ENCODE measurements at places on chromosomes 3 and 15. TPM values are rescaled to one million over a fixed set of nuclear protein-coding genes. Genes with fewer than 3 reads are reported as not detected.

GRCh38 chr3:12999147-13000140 lies 73.8 kb downstream of the IQSEC1 start:
- DNase-seq: no peak

Gene SLC38A3
- 1.1 TPM for total RNA-seq

- DNase-seq: peak; percentile 40
Measured at GRCh38 chr3:43378066-43378935, 92.0 kb downstream of the SNRK start.

DNA sequence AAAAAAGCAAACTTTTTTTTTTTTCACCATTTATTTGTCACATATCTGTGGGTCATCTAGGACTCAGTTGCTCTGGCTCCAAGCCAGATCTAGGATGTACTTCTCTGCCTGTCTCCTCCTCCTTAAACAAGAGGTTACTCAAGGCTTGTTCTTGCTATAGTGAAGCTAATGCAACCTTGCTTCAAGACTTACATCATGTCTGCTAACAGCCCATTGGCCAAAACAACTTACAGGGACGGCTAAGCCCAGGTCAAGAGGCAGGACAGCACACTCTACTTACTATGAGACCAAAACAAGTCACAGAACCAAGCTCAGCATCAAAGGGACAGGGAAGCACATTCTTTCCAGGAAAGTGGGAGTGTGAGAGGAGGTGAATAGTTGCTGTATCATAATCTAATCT lies 123.8 kb upstream of the BNIP2 start:
- no peak for DNase-seq

DNA sequence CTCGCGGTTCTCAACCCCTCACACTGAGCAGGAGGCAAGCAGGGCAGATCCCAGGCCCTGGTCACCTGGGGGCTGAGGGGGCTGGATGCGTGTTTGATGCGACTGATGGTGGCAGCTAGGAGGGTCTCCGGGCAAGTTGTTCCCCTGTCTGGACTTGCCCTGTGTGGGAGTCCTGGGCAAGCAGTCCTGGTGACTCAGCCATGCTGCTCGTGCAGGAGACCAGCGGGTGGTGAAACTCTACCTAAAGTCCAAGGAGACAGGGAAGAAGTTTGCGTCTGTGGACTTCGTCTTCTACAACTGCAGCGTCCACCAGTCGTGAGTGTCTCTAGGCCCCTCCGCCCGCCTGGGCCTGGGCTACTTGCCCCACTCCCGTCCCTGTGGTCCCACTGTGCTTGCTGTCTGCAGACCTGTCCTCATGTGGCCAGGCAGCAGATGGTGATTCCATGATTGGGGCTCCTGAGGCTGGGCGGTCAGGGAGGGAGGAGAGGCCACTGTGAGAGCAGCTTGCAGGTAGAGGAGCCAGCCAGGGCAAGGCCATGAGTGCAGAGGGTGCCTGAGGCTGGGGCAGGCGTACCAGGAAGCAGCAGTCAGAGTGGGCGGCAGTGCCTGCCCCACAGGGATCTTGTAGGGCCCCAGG lies 23.1 kb downstream of the PLXNA1 start:
- peak; percentile 67 for DNase-seq

Gene LMOD3
- total RNA-seq: not detected

Gene IGF2BP2
- 40.1 TPM for total RNA-seq

GRCh38 chr3:68256635-68257223 lies 602.3 kb upstream of the SUCLG2 start:
- DNase-seq: no peak

GRCh38 chr3:12042638-12043037 lies 38.5 kb downstream of the SYN2 start:
- no peak for DNase-seq

GRCh38 chr3:71549951-71550350 lies 33.6 kb downstream of the FOXP1 start:
- no peak for DNase-seq

Measured in G401 (cell line).